Bronchus fibroblast of lung (primary cell): ENCODE measurements at places on chromosomes 2 and 18. TPM values are rescaled to one million over a fixed set of nuclear protein-coding genes. Genes with fewer than 3 reads are reported as not detected.

The MC5R gene
- not detected in 2 replicates for total RNA-seq

The ALKAL2 gene
- not detected in 2 replicates for total RNA-seq

The DQX1 gene
- not detected in 2 replicates for total RNA-seq

The CXCR1 gene
- not detected in 2 replicates for total RNA-seq
